Endodermal cell (in vitro differentiated cells): ENCODE measurements at places on chromosomes 4 and X.

- DNase-seq, result no peak
Observed at GRCh38 chr4:141646969-141647368, 10.6 kb downstream of the IL15 start.

- DNase-seq, result no peak
Observed at GRCh38 chrX:45803383-45803921, 602.8 kb upstream of the DIPK2B start.

- no peak for DNase-seq
Observed at GRCh38 chrX:69968950-69969349, 80.8 kb downstream of the AWAT2 start.

DNA sequence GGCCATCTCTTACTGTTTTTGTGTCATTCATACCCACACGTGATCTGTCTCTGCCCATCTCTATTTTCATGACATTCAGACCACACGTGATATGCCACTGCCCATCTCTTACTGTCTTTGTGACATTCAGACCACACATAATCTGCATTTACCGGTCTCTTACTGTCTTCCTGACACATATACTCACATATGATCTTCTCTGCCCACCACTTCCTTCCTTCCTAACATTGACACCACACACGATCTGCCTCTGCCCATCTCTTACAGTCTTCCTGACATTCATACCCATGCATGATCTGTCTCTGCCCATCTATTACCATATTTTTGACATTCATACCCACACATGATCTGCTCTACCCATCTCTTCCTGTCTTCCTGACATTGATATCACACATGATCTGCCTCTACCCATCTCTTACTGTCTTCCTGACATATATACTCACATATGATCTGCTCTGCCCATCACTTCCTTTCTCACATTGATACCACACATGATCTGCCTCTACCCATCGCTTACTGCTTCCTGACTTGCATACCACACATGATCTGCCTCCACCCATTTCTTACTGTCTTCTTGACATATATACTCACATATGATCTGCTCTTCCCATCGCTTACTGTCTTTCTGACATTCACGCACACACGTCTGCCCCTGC is 36.1 kb downstream of the SCML1 start:
- DNase-seq, result no peak

DNA sequence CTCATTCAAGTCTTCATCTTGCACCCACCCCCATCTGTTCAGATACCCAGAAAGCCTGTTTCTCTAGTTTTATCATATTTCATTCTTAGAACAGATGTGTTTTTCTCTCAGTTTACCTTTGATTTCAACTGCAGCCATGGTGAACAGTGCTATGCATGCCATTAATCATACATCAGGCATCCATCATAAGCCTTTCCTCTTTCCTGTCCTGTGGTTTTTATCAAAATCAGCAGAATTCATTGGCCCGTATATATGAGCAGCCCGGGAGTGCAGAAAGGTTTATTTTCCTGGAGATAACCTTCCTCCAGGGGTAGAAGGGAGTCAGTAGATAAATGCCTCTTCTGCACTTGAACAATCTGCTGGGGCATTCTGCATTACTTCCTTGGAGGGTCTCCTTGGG is 65.7 kb downstream of the IL21 start:
- no peak for DNase-seq

DNA sequence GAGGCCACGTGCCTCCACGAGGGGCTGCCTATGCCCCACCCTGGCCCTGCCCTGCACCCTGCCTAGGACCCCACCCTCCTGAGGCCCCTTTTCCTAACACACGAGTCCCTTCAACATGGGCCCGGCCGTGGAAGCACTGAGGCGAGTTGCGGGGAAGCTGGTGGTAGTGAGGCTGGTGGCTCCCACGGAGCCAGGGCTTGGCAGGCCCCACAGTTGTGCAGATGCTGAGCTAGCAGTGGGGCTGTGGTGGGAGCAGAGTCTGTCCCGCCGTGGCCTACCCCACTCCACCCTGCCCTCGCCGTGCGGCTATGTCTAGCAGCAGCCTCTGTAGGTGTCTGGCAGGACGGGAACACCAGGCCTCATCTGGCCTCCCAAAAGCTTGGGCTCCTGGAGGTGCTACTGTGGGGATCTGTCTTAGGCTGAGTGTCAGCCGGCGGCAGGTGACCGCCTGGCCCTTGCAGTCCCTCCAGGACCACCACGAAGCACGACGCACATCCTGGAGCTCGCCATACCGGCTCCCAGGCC is 18.8 kb downstream of the TACC3 start:
- DNase-seq, result no peak

- no peak for DNase-seq
Observed at GRCh38 chr4:38242822-38243387, 282.7 kb downstream of the PTTG2 start.

DNA sequence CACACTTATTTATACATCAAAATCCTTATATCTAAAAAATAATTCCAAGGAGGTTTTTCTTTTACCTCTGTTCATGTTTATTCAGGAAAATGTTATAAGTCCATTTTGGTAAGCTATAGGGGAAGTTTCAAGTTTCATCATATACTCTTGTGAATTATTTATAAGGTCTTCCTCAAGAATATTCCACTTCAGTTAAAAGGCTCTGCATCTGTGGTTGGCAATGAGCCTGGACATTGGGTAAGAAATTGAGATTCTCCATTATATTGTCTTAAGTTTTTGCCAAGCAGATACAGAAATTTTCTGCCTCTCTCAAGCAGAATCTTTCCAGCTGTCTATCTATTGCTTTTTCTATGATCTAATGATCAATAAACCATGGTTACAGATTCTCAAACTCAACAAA is 641.9 kb downstream of the NLGN4X start:
- no peak for DNase-seq

GRCh38 chr4:158209825-158210807 is at the start of gene TMEM144:
TSS of gene TMEM144 (plus strand) at chr4:158210486. CDS start at chr4:158212668, 2,182 bp downstream.
- DNase-seq, result peak; percentile 96

DNA sequence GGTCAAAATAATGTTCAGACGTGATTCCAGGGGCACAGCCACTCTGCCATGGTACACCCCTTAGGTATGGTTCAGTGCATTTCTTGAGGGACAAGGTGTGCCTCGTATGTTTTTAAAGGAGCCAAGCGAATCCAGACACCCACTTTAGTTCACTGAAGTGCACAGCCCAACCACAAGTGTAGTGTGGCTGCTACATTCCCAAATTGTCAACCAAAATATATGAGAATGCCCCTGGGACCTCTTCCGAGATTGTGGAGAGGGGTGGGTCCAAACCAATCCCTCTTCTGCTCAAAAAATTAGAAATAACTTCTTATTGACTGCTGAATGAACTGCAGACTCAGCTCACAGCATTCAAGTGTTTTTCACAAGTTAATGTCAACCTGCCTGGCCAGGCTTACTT is 7.4 kb upstream of the BRS3 start:
- no peak for DNase-seq
